ENCODE measurements at places on chromosomes 12 and 14.
A peak's percentile ranks its signal among the peaks of the same experiment; 100 is the strongest.

DNA sequence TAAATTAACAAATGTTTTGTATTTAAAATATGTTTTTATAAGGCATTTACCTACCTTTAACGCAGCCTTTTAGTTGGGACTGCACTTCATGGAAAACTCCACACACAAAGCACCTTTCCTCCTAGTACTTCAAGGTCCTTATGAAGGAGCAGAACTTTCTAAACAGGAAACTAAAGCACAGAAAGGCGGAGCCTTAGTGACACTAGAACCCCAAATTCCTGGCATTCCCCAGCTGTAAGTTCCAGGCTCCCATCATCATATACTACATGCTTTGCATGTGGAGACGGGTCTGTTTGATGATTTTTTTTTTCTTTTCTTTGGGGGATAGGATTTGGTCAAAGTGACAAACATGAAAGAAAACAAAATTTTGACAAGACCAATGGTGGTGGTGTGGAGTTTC is 39.5 kb downstream of the STXBP6 start:
- DNase-seq: no peak

DNA sequence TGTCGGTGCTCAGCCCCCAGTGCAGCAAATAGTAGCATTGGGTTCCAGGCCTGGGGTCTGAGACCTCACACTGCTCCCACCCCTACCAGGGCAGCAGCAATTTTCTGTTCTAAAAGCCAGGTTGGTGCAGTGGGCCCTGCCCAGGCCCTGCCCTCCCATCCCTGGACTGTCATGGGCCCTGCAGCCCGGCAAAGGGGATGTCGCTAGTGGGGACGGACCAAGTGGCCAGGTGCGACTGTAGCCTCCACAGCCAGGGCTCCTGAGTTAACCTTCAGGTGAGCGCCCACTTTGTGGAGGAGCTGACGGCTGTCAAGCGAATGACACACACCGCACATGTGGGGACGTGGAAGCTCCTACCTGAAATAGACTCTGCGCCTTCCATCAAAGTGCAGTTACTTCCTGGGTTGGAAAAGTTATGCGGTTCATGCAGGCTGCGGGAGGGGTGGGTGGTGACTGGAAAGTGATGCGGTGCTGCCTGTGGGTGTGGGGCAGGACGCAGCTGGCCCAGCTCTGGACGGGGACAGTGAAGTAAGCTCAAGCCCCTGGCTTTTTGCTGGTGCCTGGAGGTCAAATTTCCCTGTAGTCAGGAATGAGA is 1.5 kb downstream of the INF2 start:
- DNase-seq: no peak

DNA sequence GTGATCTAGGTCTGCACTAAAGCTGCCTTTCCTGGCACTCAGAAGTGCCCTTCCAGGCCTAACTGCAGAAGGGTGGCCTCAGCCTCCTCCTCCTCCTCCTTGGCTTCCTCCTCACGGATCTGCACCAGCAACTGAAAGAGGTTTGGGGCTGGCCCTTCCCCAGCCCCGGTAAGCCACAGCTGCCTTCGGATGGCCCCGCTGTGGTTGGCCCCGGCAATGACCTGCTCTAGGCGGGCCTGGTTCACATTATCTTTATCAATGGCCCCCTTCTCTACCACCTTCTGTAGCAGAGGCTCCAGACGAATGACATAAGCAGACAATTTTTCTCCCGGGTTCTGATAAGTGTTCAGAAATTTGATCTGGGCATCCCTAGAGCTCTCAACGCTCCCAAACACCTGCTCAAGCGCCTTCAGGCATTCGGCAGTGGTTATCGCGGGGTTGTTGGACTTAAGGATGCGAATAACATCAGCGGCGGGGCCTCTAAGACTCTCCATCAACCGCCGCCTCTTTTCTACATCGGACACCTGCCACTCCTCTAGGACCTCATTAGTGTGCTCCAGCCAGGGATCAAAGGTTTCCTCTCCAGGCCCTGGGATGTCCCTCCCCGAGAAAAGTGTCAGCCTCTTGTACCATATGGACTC is 1.5 kb downstream of the PNMA1 start:
- peak; percentile 21 for DNase-seq

DNA sequence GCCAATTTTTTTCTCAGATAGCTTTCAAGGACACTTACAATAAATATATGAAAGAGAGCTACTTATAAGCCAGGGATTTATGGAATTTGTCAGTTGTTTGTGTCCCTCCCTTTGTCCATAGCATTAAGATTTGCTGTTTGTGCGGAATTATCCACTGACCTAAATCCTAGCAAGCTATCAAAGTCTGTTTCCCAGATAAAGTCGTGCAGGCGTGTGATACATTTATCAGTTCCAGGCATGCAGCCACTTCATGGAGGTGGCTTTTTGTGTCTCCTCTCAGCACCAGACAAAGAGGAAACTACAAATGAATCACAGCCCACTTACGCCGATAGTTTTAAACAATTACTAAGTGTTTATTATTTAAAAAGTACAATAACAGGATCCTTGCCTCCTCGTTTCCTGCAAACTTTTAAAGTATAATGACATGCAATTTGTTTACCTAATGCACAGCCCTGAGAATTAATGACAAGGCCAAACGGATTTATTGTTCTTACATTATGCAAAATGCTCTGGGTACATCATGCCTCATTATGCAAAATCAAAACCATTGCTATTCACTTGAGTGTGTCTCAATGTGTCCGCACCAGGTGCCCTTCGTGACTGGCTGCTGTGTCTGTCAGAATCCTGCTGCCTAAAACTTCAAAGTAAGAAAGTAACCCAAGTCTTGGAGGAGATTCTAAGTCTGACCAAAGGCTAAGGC is 423.2 kb downstream of the GLT1D1 start:
- DNase-seq: no peak

- DNase-seq: no peak
Observed at GRCh38 chr14:65531148-65531547, 118.6 kb downstream of the FUT8 start.

- no peak for DNase-seq
Observed at GRCh38 chr14:54356172-54356571, 40.6 kb upstream of the CDKN3 start.

DNA sequence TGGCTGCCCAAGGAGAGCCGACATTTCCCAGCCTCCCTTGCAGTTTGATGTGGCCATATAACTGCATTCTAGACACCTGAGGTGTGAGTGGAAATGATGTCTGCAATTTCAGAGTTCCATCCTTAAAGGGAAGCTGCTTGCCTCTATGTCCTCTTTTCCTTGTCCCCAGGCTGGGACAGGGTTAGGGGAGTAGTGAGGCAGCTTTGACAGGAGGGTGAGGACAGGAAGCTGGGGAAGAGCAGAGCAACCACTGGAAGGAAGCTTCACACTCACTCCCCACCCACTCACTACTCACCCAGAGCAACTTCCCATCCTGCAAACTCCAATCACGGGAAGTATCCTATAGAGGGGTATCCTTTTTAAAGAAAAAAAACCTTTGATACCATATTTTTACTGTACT is 28.9 kb upstream of the LTA4H start:
- DNase-seq: no peak

Measured in neuronal stem cell (in vitro differentiated cells).